ENCODE measurements at places on chromosomes 11 and 22.

- DNase-seq = peak; percentile 77
These were observed 333.8 kb upstream of the CHORDC1 start for GRCh38 chr11:90556606-90557005.

GRCh38 chr11:61542024-61542461, 33.5 kb downstream of the LRRC10B start:
- DNase-seq = no peak

DNA sequence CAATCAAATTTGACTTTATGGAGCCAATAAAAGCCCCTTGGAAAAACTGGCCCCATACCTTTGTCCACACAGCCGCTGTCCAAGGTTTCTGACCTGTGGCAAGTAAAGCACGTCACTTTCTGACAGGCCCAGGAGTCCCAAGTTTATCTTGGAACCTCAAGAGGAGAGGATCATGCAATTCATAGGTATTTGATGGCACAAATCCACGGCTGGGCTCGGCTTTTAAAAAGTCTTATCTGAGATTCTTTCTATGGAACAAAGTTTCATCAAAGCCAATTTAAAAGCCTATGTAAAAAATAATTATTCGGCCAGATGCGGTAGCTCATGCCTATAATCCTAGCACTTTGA, 13.6 kb downstream of the TMEM138 start:
- no peak for DNase-seq

- no peak for DNase-seq
These were observed 37.7 kb downstream of the TPCN2 start for GRCh38 chr11:69086152-69087132.

DNA sequence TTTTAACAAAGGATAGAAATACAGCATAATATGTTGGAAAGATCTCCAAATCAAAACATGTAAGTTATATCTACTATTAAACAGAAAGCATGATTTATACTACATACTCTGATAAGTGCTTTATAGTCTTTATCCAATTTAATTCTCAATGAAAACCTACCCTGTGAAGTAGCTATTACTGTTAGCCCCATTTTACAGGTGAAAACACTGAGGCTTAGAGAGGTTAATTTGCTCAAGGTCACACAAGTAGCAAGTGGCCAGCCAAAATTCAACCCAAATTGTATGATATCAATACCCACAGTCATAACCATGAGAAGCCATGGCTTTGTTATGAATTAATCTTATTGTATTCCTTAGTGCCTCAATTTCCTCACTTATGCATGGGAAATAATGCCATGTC, 675 bp upstream of the OR5AN1 start:
- no peak for DNase-seq

DNA sequence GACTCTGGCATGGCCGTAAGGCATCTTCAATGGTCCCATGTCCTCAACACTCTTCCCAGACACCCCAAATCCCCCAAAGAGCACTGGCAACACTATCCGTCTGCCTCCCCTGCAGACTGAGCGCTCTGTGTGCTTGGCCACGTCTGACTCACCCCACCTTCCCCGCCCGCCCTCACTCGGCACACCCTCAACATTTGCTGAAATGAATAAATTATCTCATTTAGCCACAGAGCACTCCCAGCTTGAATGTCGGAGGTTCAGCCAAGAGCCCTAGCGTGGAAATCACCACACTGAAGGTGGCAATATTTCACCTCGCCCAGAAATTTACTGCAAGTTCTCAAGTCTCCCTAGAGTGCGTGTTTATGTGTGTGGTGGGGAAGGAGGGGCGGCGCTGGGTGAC, 46.6 kb upstream of the TCF20 start:
- no peak for DNase-seq

DNA sequence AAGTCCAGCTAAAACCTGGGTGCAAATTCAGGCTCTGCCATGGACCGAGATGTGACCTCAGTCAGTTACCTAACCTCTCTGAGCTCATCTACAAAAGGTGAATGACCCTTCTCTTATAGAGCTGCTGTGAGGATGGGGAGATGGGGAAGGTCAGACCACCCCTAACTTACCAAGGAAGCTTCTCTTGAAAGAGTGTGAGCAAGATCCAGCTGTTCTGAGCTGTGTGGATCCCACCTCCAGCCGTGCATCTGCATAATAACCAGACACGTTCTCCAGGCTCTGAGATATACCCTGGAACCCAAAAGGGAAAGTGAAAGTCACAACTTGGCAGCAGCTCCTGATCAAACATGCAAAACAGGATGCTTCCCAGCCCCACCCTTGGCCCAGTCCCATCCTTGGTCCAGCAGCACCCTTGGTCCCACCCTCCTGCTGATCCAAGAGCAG, at the start of gene APOL3:
Gene APOL3, minus strand, starts transcription at position 257 of the 444 bp plus-strand sequence. CDS start 11,700 bp downstream, outside the sequence.
- no peak for DNase-seq

GRCh38 chr11:5922749-5923426, 19.2 kb upstream of the OR56A3 start:
- DNase-seq = no peak

DNA sequence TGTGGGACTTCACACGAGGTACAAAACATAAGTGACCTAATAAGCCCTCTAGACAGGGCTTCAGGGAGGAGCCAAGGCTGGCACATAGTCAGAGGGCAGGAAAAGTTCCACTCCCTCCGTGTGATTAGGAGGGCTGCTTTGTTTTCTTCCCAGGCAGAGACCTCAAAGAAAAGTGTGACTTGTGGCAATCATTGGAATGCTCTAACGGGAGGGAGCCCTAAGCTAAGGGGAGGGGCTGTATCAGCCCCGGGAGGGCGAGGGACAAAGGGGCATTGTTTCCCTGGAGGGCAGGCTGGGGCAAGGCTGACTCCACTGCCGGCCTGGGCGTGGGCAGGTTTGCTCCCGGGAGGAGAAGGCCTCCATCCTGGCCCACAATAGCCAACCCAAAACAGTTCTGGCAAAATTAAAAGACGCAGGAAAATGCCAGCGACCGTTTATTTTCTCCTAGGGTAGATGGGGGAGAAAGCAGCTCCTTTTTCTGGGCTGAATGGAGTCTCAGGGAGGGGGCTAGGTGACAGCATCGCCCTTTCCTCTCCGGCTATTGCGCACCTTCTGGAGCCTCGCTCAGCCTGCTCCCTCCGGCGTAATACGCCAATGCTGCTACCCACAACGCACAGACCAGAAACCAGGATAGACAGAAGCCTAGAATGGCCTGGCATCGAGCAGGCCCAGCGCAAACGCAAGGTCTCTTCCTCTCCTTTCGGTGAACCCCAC, 60.2 kb downstream of the ENDOD1 start:
- peak; percentile 30 for DNase-seq

- no peak for DNase-seq
These were observed 46.9 kb upstream of the RAPSN start for GRCh38 chr11:47495856-47496217.

DNA sequence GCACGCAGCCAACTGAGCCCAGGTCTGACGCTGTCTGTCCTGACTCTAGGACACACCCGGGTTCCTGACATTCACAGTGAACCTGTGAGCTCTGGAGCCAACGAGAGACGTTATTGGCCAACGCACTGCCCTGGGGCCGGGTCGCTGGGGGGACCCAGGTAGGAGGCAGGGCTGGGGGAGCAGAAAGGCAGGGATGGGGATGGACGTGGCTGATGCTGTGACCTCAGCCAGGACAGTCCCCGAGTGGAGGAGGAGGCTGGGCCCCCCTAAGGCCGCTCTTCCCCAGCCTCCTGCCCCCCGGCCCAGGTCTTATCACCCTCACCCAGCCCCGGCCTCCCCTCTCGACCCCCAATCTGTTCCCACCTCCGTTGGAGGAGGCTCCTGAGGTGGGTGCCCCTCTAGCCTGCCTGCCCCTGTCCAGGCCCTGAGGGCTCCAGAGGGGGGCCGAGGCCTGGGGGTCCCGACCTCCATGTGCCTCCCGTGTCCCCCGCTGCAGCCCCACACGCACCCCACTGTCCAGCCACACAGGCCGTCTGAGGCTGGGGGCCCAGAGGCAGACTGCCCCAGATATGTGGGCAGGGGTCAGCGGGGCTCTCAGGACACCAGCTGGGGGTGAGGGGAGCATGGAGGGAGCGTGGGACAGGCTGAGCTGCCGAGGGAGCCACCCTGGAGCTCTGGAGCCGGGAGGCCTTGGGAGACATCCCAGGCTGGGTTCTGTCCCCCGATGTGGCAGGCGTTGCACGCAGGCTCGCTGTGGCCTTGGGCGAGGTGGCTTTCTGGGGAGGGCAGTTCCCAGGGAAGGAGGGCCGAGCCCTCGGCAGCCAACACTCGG, 29.2 kb upstream of the MUC5AC start:
- no peak for DNase-seq

GRCh38 chr11:96655474-96655873, 265.7 kb downstream of the JRKL start:
- DNase-seq = no peak

DNA sequence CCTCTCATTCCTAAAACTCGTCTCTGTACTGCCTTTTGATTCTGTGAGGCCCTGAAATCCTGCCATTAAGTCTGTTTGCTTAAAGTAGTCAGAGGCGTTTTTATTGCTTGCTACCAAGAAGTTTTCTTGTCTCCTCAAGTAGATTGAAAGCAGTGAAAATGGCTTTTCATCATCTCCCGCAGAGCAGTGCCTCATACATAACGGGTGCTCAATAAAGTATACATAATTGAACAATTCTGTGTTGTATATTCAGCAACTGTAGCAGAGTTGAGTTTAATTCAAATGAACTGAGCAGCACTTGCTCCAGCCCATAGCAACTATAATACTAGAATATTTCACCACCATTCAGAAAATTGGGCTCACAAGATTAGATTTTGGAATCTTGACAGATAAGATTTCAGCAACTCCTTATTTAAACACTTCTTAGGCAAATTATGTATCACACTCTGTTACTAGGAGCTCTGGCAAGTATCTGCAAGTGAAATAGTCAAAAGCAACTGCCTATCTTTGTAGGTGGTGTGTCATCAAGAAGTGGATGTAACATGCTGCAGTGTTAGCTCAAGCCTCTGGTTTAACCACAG, 20.0 kb downstream of the FIBIN start:
- no peak for DNase-seq

- DNase-seq = no peak
These were observed 44.0 kb downstream of the PPP6R3 start for GRCh38 chr11:68504432-68505066.

DNA sequence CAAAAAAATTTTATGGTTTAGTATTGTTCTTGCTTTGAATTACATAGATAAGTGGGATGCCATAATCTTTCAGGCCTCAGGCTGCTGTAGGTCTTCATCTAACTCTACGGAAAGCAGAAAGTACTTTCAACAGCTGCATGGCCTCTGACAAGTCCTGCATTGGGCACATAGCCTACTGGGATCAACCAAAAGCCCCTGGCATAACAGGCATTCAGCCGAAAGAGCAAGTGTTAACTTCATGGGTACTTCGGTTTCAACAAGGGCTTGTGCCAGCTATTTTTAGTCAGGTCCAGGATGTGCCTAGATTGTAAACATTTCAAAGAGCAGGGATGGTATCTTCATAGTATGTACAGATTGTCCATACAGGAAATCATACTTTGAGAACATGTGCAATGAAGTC, 3.1 kb downstream of the SLN start:
- no peak for DNase-seq

GRCh38 chr11:60098508-60098907, 10.0 kb downstream of the MS4A2 start:
- DNase-seq = no peak

GRCh38 chr22:17637490-17638181, 921 bp upstream of the BCL2L13 start:
- DNase-seq = no peak

Measured in NCI-H774 (cell line).